ENCODE measurements at places on chromosomes 13 and 19.

- no peak for DNase-seq
These were observed 3.7 kb downstream of the CD70 start for GRCh38 chr19:6587093-6587820.

- DNase-seq: peak; percentile 72
These were observed 22.5 kb upstream of the ZNF429 start for GRCh38 chr19:21482863-21483276.

GRCh38 chr13:98313922-98314292, 136.8 kb upstream of the RNF113B start:
- DNase-seq: no peak

- DNase-seq: no peak
These were observed 236.8 kb upstream of the SERP2 start for GRCh38 chr13:44136696-44137268.

DNA sequence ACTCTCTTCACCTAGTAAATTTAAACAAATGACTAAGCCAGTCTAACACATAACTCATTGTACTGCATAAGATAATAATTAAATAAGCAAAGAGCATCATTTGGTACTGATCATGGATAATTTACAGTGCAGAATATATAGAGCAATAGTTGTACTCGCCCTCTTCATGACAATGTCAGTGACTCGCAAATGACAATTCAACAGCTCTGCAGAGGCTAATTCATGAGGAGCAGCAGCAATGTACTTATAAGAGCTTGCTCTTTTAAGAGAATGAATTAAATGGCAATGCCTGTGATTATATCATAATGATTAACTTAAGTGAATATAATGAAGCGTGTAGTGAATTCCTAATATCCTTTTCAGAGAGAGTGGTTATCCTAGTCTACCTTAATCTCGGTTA, 284.5 kb upstream of the PCDH20 start:
- DNase-seq: no peak

GRCh38 chr13:48159401-48159800, 64.5 kb upstream of the MED4 start:
- no peak for DNase-seq

GRCh38 chr13:35549481-35549880, 73.0 kb upstream of the MAB21L1 start:
- DNase-seq: no peak

DNA sequence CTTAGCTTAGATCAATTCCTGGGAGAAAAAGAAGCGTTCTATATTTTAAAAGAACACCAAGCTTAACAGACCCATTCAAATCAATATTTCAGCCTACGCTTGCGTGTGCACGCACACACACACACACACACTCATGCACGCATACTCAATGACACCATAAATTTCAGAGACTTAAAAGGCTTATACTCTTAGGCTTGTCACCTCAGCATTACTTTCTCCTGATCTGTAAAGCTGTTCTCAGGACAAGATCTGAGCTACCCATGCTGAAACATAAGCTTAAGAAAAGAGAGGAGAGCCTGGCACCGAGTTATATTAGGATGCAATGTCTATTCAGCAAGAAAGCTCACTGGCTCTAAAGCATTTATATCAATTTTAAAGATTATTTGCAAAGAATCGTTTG, 368.5 kb downstream of the FGF14 start:
- DNase-seq: no peak

GRCh38 chr13:69980799-69981198, 126.8 kb upstream of the ATXN8OS start:
- DNase-seq: no peak

GRCh38 chr13:113744197-113745000, 14.6 kb upstream of the TMEM255B start:
- no peak for DNase-seq

GRCh38 chr13:110353339-110353977, 46.4 kb downstream of the COL4A2 start:
- no peak for DNase-seq

DNA sequence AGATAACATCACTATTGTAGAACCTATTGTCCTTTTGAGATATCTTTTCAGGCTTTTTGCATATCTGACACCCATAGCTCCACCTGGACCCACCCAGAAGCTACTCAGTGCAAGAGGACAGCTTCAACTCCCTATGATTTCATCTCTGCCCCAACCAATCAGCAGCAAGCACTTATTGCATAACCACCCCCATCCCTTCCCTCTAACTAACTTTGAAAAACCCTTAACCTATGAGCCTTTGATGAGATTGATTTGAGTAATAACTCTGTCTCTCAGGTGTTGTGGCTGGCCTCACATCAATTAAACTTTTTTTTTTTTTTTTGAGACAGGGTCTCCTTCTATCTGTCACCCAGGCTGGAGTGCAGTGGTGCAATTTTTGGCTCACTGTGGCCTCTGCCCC, 13.4 kb upstream of the MTRF1 start:
- DNase-seq: no peak

GRCh38 chr13:50529154-50529882, 314.2 kb downstream of the DLEU7 start:
- DNase-seq: peak; percentile 10

DNA sequence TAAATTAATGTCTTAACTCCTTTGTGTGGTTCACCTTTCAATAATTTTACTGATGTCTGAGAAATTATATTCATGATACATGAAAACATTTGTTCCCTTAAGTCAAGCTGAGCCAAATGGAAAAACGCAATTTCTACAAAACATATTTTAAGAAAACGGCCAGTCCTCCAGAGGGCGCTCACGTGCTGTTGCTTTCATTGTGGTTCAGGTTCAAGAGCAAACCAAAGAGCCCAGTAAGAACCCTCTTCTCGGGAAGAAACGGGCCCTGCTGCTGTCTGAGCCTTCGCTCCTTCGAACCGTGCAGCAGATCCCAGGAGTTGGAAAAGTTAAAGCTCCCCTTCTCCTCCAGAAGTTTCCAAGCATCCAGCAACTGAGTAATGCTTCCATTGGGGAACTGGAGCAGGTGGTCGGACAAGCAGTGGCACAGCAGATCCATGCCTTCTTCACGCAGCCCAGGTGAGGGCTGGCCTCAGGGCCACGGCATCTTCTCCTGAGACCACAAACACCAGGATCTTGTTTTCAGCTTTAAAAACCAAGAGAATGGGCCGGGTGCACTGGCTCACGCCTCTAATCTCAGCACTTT, 4.3 kb downstream of the FAAP24 start:
- peak; percentile 67 for DNase-seq

DNA sequence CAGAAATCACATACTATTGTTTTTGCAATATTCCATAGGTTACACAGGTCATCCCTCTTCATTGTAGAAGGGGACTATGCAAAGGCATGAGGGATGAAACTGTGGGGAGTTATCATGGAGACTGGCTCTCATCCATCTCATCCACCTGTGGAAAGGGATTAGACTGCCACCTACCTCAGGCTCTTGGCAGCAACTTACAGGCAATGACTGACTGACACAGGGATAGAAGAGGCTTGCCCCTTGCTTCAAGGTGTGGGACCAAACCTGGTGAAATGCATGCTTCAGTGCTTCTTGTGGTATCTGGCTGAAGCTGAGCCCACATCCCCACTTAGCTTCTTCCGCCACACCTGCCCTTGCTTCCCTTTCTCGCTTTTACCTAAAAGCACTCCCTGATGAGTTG, 341.3 kb downstream of the GPC5 start:
- no peak for DNase-seq
